ENCODE measurements at places on chromosomes 13 and 19. TPM values are rescaled to one million over a fixed set of nuclear protein-coding genes. Genes with fewer than 3 reads are reported as not detected.

- DNase-seq: no peak
- peaks cover 11% of the 10 kb centered on the region for H3K27me3 ChIP-seq
- H3K4me1 ChIP-seq: no peaks in the 10 kb centered on the region
- no peaks in the 10 kb centered on the region for H3K36me3 ChIP-seq
- no peak overlapping the region for H3K4me3 ChIP-seq
- no peak overlapping the region for H3K27ac ChIP-seq
Measured at GRCh38 chr13:39370554-39370953, 232.4 kb downstream of the LHFPL6 start.

GRCh38 chr19:55638864-55639359 is 1.9 kb upstream of the ZNF580 start:
- peak overlapping the region; percentile 43 for H3K27ac ChIP-seq
- H3K4me1 ChIP-seq: peaks cover 75% of the 10 kb centered on the region
- DNase-seq: peak; percentile 77
- peaks cover 17% of the 10 kb centered on the region for H3K36me3 ChIP-seq
- no peaks in the 10 kb centered on the region for H3K27me3 ChIP-seq

DNA sequence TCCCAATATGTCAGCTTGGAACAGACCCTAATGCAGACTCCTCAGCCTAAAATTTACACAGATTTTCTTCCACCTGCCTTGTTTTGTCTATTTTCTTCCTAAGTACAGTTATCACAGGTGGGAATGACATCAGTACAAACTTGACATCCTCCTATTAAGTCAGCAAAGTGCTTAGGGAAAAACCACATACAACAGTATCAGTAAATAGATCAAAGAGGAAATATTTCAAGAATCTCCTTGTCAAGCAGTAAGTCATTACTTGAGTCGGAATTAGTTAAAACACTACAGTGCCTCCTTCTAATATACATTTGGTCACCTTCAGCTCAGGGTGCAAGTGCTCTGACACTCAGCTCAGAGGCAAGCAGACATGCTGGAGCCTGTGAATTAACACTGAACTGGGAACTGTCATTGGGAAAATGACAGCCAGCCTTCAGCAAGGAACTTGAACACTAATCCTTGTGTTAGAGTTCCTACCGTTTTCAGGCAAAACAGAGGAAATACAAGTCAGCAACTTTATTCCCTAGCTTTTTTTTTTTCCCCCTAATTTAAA is 394.3 kb upstream of the HTR2A start:
- H3K4me3 ChIP-seq: no peak overlapping the region
- H3K27me3 ChIP-seq: no peaks in the 10 kb centered on the region
- no peak overlapping the region for H3K27ac ChIP-seq
- no peak for DNase-seq
- H3K36me3 ChIP-seq: no peaks in the 10 kb centered on the region

- H3K27ac ChIP-seq: no peak overlapping the region
- DNase-seq: no peak
- H3K4me3 ChIP-seq: peak overlapping the region; percentile 22
- H3K36me3 ChIP-seq: no peaks in the 10 kb centered on the region
- peaks cover 19% of the 10 kb centered on the region for H3K4me1 ChIP-seq
- H3K27me3 ChIP-seq: peaks cover 51% of the 10 kb centered on the region
Measured at GRCh38 chr19:44848036-44848811, 2.1 kb downstream of the NECTIN2 start.

- H3K4me3 ChIP-seq: no peak overlapping the region
- no peaks in the 10 kb centered on the region for H3K27me3 ChIP-seq
- no peak overlapping the region for H3K27ac ChIP-seq
- no peak for DNase-seq
Measured at GRCh38 chr19:37513397-37513796, 6.7 kb downstream of the ZNF793 start.

DNA sequence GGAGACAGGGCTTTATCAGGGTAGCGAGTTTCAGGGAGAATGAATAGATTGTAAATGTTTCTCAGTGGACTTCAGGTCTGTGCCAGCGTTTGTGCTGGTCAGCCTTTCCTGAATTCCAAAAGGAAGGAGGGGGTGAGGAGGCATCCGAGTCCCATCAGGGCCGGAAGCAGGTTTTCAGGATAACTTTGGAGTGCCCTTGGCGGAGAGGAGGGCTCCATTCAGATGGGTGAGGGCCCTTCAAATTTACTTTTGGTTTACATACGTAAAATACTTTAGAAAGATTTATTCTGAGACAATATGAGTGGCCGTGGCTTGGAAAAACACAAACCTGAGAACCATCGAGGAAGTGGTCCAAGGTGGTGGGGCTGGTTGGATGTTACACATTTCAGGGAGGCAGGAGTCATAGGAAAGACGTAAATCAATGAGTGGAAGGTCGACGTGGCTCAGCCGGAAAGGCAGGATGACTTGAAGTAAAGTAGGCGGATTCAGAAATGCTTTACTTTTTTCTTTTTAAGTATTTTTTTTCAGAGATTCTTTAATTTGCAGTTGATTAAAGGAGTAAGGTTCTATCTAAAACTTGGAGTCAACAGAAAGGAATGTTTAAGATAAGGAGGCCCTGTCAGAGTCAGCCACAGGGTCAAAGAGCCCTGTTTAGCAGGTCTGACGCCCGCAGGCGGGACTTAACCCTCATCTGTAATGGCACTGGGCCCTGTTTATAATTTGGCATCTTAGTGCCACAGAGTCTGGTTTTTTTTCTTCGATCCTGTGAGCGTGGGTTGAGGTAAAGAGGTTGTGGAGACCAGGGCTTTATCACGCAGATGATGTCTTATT is 32.8 kb downstream of the ATP11A start:
- peaks cover 22% of the 10 kb centered on the region for H3K4me1 ChIP-seq
- H3K27ac ChIP-seq: peak overlapping the region; percentile 38
- no peaks in the 10 kb centered on the region for H3K27me3 ChIP-seq
- no peak for DNase-seq
- no peaks in the 10 kb centered on the region for H3K36me3 ChIP-seq

KIR3DL2 gene
- 4.4 TPM for total RNA-seq

Data from activated T-cell treated with anti-CD3 and anti-CD28 coated beads, Interleukin-2, amount 50 U/mL, for 72 hours (primary cell).